ENCODE measurements at places on chromosomes 3 and 15. TPM values are rescaled to one million over a fixed set of nuclear protein-coding genes. Genes with fewer than 3 reads are reported as not detected.

DNA sequence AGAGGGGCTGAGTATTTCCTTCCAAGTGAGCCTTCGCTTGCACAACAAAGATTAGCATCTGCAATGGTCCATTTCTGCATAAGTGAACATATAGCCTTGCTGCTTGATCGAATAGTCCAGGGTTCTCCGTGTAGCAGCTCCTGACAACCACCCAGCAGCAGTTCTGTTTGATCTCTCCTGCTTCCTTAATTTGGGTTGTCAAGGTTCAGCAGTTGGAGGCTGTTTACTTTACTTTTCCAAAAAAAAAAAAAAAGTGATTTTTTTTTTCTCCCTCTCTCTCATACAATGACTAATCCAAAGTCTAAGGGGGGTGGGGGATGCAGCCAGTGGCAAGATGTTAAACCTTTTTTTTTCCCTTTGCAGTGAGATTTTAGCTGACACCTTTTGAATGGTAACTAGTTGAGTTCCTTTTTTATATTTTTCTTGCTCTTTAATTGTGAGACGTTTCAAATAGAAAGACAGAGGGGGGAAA is 3.6 kb downstream of the FOXP1 start:
- no peak for DNase-seq

GREM1 gene
- total RNA-seq = 293 TPM

GRCh38 chr3:60086811-60087210 is 1037.0 kb upstream of the CFAP20DC start:
- no peak for DNase-seq

CFAP100 gene
- total RNA-seq = 0.40 TPM

- DNase-seq = no peak
These were observed 89.8 kb downstream of the MEIS2 start for GRCh38 chr15:37010595-37010994.

- no peak for DNase-seq
These were observed 303.3 kb upstream of the ATP10A start for GRCh38 chr15:26166429-26166828.

- peak; percentile 18 for DNase-seq
These were observed 1.2 kb upstream of the ADCY5 start for GRCh38 chr3:123449997-123450604.

DNA sequence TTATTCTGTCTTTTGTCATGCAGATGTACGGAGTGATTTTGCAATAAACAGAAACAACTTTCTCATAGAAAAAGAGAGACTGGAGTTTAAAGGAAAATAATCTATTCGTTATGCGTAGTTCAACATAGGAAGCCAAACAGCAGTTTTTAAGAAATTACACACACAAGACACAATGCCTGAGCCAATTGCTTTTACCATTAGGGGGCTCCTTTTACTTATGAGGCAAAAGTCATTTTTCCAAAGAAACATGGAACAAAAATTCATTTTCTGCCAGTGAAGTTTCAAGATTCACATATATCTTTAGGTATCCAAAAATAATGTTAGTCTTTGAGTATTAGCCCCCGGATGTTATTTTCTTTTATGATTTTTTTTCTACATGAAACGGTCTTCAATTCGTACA is 10.7 kb downstream of the CNTN6 start:
- no peak for DNase-seq

DNA sequence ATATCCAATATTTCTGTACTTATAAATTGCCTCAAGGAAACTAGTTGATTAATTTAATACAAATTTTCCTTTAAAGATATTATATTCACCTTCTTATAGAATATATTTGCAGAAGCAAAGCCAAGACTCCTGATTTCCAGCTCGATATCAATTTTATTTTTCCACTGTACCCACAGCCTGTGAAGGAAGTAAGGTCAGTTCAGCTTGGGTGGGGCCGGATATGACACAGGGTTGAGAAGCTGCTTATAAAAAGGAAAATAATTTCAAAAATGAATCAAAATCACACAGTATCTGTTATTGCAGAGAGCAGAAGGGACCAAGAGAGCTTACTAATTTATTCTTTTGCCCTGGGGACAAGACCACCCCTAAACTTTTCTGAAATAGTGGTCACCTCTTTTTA is 491.4 kb downstream of the TUSC7 start:
- no peak for DNase-seq

DNA sequence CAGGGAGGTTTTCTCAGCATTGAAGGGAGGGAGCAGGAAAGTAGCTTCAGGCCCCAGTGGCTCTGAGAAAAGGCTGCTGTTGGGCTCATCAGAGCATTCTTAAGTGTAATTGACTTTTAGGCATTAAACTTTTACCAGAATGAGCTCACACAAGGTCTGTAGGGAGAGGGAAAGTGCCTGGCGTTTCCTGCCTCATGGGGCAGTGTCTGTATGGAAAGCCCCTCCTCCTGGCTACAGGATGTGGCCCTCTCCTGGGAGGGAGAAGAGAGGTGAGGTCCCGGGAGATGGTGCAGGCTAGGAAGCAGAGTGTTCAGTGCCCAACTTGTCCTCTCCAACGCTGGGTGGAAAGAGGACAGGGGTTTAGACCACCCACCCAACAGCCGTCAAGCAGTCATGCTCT is 21.3 kb upstream of the SCN10A start:
- no peak for DNase-seq

DNA sequence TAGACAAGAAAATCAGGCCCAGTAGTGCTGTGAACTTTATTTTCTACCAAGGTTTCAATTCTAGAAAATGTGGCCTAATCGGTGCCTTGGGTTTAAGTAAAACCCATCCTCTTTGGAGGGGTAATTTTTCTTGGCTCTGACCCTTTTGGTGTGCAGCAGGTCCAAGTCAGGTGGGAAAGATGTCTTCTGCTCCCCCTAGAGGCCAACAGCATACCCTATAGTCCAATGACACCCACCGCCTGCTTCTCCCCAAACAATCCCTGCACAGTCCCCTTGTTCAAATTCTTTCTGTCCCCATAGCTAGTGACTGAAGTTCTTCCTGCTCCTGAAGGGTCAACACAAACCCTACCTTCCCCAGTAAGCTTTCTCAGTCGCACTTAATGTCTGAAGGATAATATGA is 261.8 kb upstream of the GOLGA6L4 start:
- DNase-seq = no peak

DNA sequence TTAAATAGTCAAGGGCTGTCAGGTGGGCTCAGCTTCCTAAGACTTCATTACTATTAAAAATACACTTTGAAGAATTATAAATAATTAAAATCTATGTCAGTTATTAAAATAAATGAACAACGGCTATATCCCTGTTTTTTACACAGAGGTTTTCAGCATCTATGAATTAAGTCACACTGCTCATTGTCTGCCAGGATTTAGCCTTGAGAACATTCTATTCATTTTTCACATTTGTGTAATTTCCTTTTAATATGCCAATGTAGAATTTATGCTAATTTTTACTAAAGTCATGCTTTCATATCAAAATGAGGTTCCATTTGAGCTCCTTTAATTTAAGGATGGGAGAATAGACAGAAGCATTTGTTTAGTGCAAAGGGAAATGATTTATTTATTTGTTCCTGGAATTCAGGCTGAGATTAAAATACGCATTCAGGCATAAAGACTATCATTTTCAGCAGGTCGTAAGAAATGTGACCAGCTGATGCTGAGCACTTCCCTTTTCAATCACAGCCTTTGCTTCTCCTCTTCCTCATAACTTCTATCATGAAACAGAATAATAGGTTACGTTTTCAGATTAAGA is 345.1 kb downstream of the MFSD1 start:
- DNase-seq = no peak

DNA sequence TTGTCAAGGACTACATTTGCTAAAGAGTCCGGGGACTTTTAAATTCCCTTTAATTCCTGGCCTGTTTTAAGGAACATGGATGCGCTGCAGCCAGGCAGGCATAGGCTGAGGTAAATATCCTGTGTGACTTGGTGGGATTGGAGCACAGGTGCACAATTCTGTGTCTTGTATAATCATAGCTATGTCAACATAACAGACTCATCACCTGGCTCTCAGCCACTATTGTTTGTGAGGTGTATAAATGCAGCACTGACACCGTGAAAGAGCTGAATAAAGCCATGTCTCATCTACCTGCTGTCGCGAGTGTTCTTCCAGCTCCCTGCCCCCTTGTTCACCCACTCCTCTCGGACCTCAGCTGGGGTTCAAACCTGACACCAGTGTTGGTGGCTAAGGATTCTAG is 109.7 kb downstream of the MFSD1 start:
- DNase-seq = no peak

DNA sequence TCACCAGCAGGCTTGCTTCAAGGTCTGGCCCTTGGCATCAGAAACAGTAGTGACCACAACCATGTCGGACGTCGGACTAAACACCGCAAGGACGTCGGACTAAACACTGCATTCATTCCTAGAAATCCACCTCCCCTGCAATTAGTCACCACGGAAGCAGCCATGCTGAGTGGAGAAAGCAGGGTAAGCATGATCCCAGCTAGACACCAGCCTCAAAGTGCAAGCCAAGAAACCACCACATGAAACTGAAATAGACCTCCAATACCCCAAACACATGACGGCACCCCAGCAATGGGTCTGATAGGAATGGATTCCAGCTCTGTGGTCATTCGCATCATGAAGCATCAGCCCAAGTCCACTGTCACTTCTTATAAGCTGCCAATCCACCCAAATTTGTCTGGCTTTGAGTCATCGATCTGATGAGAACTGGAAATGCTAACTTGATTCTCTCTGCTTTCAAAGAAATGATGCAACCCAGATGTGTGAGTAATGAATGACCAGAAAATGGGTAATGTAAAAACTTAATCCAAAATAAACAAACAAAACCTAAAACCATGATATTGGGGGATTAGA is 348.3 kb upstream of the TMCO5A start:
- no peak for DNase-seq

CCDC12 gene
- total RNA-seq = 50.0 TPM

DNA sequence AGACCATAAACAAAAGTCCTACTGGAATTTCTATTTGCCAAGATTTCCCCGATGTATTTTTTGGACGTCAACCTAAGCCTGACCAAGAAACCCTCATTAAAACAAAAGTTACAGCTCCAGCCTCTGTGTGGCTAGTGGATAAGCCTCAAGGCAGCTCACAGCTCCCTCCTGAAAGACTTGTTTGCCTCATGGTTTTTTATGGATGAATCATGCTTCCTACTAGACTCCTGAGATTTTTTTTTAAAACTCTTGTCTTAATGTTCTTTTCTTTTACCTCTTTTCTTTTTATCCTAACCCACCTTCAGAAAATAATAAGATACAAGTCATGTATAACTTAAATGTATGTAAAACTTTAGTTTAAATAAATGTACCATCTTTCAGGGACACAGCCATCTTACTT is 52.4 kb downstream of the SUCNR1 start:
- DNase-seq = no peak

DNA sequence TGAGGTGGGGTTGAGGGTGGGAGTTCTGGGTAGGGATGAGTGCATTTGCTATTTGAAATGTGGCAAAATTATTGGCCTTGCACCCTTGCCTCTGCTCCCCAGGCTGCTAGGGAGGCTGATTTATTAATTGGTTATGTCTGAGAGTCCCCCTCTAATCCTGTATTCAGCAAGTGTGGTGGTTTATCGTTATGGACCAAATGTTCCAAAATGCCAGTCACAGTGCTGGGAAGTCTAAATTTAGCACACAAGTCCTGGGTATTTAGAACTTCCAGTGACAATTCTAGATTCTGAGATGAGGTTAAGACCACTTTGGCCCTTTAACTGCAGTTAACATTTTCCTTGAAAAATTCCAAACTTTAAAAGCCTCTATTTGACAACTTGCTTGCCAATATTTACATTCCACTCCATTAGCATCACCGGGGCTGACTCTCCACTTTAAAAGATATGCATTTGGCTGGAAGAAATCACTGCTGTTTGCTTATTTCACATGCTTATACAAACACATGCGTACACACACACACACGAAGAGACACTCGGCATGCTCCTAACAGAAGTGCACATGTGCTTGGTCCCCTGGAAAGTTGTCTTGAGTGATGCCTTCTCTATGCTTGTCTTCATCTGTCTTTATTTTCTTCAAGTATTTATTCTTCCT is 247.7 kb downstream of the IL20RB start:
- no peak for DNase-seq

DNA sequence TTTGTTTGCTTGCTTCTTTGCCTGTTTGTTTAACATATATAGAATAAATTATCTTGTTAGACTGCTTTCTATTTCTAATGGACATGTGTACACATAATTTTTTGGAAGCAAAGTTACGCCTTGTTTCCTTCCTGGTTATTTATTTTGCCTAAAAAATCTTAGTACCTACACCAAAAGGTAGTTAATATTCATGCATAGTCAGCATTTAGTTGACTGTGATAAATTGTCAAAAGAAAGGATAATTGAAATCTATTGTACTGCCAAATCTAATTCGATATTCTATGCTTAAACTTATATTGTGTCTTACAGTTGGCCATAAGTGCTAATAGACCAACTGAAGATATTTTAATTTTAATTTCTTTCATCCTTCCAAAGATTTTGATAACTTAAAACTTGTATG is 233.9 kb upstream of the ARL6 start:
- no peak for DNase-seq

SYNPR gene
- total RNA-seq = not detected

DNA sequence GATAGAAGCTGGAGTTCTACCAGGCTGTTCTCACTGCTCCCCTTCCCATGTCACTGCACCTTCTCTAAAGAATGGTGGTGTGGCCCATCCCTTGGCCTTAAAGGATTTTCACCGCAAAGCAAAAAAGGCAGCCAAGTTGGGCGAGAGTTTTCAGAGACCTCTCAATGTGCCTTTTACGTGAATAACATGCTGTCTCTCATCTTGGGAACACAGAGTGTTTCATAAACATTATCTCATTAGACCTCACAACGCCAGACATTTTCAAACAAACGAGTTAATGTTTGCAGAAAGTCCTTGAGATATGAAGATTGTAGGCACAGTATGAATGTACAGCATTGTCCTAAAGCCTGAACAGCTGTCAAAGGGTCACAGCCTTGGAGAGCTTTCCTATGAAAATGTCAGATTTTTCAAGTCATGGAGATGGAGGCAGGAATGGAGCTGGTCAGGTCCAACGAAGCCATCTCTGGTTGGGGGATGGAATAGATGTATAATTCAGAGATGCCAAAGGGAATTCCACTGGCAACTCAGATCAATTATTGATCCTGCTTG is 21.3 kb downstream of the TM4SF1 start:
- peak; percentile 60 for DNase-seq
